ENCODE measurements at places on chromosomes 4 and X.

DNA sequence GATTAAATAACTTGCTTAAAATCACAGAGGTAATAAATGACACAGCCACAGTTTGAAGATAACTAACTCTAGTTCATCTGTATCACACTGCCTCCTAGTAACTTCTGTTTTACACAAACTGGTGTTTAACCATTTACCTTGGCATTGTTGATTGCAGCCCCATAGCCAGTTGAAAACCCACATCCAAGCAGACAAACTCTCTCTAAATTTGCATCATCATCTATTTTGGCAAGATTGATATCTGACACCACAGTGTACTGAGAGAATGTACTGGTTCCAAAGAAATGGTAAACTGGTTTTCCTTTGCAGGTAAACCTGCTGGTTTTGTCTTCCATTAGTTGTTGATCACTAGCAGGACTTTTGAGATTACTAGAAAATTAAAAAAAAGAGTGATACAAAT, 7.8 kb downstream of the ADH4 start:
- DNase-seq, result no peak

DNA sequence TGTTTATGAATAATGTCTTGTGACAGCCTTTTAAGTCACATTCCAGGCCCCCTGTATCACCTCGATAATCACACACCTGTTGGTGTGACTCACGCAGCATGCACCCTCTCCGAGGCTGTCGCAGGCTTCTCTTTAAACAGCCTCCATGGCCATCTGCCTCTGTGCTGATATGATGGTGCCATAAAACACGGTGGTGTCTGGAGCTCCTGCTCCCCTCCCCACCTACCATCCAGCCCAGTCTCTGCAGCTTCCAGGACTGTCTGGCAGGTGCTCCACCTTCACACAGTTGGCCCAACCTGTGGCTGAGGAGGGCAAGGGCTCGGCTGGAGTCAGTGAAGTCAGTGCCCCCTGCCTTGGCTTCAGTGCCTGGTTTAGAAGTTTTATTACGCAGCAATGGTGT, 173.8 kb upstream of the RPL34 start:
- DNase-seq, result no peak

DNA sequence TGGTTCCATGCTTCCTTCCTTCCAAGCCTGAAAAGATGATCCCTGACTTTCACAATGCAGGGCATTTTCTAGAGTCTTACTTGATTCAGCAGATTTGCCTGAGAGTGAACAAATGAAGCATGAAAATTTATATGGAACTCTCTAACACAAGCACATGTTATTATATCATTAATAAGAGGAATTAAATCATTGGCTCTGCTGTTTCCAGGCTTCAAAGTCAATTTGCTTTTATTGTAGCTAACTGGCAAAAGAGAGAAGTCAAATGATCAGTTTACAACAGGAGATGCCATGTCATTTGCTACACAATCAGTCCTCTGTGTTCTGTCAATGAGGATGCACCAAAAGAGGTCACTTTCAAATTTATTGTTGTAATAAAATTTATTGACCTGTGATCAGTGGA, 101.5 kb upstream of the UGT8 start:
- no peak for DNase-seq

DNA sequence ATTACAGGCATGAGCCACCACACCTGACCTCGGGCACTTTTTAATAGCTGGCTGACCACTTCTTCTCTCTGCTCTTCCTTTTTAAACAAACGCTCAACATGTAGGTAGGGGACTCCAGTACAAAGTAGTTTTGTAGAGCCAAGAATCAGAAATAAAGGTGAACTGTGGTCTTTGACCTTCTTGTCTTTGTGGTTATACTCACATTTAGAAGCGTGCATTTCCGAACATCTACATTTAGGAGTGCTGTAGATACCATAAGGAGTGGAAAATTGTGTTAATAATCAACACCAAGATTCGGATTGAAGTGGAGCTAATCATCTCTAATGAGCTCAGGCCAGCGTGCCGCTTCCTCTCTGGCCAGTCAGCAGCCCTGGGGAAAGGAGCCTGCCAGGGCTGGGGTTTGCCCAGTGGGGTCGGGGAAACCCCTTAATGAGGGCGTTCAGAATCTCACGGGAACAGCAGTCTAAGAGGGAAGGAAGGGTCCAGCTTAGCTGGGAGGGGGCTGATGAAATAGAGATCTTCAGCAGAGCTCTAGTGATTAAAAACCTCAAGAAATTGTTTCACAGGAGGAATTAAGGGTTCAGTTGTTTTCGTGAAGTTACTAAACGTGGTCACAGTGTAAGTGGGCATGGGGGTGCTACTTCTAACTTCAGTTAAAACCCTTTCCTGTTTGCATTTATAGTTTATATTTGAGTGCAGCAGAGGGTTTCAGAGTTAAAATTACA, 81.2 kb downstream of the GAB1 start:
- no peak for DNase-seq

All from activated CD8-positive, alpha-beta memory T cell treated with anti-CD3 and anti-CD28 coated beads for 24 hours (primary cell).